ENCODE measurements at places on chromosomes 2 and 18.

- DNase-seq = no peak
Observed at GRCh38 chr18:10414293-10414842, 40.1 kb upstream of the APCDD1 start.

DNA sequence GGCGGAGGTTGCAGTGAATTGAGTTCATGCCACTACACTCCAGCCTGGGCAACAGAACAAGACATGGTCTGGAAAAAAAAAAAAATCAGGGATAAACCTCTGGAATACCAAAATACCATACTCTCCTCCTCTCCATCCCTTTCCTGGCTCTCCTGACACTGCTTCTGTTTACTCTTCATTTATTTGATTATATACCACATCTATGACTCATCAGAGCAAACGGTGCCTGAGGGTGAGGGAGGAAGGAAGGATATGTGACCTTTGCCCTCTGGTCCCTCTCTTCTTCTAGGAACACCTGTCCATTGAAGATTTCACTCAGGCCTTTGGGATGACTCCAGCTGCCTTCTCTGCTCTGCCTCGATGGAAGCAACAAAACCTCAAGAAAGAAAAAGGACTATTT, 30.0 kb downstream of the VIL1 start:
- DNase-seq = no peak

DNA sequence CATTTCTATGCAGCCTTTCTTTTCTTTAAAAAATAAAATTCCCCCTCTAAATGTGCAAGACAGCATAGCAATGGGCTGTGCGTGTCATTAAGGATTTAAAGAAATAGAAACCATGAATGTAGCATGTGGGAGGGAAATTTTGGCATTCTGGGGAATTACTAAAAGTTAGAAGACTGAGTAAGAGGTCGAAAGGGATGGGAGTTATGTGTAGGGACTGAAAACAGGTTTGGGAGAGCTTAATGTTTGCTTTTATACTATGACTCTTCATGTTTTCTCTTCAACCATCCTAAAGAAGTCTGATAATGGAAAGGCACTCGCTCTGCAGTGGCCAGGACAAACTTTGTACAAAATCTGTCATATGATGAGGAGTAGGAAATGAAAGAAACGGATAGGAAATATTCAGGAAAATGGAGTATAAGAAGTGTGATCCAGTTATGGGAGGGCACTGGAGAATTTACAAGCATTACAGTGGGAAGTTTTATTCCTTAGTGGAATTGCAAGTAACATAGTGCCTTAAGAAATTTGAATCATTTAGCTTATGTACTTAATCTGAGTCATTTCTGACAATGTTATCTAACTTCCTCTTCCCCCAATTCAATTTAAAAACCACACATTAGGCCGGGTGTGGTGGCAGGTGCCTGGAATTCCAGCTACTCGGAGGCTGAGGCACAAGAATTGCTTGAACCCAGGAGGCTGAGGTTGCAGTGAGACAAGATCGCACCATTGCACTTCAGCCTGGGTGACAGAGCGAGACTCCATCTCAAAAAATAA, 20.6 kb downstream of the TMEM87B start:
- no peak for DNase-seq

- DNase-seq = no peak
Observed at GRCh38 chr18:28716338-28716737, 539.4 kb upstream of the CDH2 start.

- no peak for DNase-seq
Observed at GRCh38 chr2:74039611-74040010, 54.9 kb downstream of the TET3 start.

GRCh38 chr18:68666381-68666780, 48.5 kb downstream of the TMX3 start:
- no peak for DNase-seq
